ENCODE measurements at places on chromosomes 2 and 18. TPM values are rescaled to one million over a fixed set of nuclear protein-coding genes. Genes with fewer than 3 reads are reported as not detected.

Gene FIGN
- total RNA-seq = not detected

DNA sequence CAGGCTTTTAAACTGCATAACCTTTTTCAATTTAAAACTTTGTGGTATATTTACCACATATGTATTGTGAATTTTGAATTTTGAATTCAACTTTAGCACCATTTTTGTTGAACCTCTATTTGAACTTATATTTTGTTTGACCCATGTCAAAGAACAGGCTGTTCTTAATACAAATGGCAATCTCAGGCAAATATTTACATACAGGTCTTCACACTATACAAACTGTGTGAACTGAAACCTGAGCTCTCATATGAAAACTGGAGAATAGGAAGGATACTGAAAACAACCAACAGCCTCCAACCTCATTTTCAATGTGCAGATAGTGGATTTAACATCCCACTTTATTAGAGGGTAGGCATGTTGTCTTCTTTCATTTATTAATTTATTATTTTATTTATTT, 491.8 kb downstream of the KCNJ3 start:
- no peak for DNase-seq

GRCh38 chr18:36028859-36029258, 38.5 kb downstream of the RPRD1A start:
- no peak for DNase-seq

GRCh38 chr2:127098711-127099110, 8.2 kb downstream of the BIN1 start:
- no peak for DNase-seq

Gene PLCD4
- total RNA-seq = 0.35 TPM

All from activated T-cell treated with anti-CD3 and anti-CD28 coated beads, Interleukin-2, amount 50 U/mL, for 72 hours (primary cell).